Naive thymus-derived CD4-positive, alpha-beta T cell (primary cell): ENCODE measurements at places on chromosomes 5 and 9.

DNA sequence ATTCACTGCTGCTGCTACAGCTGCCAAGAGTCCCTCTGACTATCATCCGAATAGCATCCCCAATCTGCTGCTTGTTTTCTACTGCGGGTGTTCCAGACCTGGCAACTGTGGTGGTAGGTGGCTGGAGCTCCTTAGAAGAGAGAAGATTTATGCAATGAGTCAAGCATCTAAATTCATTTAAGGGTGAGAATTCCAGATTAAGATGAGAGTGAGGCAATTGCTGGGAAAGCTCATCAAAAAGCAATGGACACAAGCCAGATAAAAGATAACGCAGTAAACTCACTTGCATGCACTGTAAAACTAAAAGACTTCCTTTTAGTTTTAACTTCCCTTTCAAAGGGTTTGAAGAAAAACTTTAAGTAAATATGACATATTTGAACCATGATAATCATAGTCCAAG is 3.9 kb downstream of the PLK2 start:
- no peak for DNase-seq

DNA sequence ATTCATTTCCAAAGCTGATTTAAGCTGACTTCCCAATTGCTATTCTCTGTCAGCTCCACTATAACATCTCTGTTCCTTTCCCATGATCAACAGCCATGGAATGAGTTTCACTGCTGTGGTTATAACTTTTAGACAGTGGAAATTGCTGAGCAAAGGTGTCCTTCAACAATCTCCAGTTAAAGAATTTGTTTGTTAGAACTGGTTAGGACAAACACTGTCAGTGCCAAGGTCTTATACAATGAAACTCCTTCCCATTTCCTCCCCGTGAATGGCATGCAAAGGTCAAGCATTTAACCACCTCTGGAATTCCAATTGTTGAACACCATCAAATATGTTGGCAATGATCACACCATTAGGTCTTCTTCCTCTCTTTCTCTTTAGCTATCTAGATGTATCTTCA is 45.7 kb upstream of the GHR start:
- DNase-seq = no peak

GRCh38 chr5:59760785-59761348 is 132.7 kb downstream of the PDE4D start:
- no peak for DNase-seq

DNA sequence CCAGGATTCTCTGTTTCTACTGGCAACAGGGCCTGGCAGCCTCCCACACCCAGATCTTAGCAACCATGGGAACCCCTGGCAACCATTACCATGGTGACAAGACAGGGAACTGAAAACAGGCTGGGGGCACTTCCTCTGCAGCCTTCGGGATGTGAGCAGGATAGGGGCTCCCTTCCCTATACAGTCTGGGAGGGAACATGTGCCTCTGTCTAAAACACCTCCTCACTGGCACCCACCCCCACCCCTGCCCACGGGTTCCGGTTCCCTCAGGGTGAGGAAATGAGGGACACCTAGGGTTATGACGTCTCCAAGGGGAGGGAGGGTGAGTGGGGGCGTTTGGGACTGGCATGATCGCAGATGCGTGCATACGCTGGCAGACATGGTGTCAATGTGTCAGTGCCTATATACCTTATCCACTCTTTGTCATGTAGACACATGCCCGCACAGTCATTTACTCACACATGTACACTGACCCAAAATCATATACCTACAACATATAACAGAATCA is 3.0 kb upstream of the DNAJB5 start:
- peak; percentile 64 for DNase-seq

DNA sequence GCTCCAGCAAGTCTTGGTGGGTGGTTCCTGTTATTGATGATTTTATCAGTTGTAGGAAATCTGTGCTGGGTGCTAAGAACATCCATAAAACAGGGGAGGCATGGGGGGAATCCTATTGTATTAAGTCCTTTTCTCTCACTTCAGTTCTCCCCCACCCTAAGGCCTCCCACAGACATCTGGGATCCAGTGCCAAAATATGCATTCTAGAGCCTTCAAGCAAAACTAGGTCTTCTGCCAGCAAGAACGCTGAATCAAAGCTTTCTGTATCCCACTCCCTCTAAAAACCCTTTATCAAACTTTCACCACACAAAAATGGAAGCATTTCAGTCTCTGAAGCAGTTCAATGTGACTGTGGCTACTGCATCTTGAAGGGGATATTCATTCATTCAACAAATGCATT is 281.9 kb downstream of the GAS1 start:
- no peak for DNase-seq

DNA sequence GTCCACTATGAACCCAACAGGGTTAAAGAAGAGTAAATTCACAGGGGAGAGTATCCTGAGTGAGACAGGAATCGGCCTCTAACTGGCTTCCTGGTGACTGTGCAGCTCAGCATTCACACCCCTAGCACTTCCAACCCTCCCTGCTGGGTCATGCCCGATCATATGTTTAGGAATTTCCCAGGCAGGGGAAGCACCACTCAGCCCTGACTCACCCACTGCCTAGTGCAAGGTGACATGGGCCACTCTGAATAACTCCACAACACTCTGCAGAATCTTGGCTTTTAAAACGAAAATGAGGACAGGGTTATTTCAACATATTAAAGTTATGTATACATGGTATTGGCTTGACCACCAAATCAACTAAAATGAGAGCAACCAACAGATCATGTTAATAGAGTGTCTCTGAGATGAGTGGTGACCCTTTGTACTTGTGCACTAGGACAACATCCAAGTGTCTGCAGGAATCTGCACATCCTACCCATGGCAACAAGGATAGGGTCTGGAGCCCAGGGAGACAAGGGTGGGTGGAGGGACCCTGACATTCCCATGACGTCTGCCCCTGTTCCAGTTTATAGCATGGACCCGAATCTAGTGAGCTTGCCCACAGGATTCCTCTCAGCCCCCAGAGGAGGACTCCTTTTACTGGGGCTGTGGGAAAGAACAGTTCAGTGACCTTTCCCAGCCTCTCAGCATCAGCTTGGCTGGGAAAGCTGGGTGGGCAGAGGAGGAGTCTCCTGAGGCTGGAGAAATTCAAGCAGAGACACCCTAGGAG is 485.8 kb downstream of the SEMA5A start:
- no peak for DNase-seq

- DNase-seq = no peak
Observed at GRCh38 chr5:60196385-60197113, 303.0 kb upstream of the PDE4D start.

DNA sequence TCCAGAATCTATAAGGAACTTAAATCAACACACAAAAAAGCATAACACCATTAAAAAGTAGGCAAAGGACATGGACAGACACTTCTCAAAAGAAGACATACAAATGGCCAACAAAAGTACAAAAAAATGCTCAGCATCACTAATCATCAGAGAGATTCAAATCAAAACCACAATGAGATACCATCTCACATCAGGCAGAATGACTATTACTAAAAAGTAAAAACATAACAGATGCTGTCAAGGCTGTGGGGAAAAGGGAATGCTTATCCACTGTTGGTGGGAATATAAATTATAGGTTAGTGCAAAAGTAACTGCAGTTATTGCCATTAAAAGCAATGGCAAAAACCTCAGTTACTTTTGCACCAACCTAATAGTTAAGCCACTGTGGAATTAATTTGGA is 32.2 kb upstream of the SPATA31D4 start:
- DNase-seq = no peak
